ENCODE measurements at places on chromosomes 2 and 18. TPM values are rescaled to one million over a fixed set of nuclear protein-coding genes. Genes with fewer than 3 reads are reported as not detected.
A peak's percentile ranks its signal among the peaks of the same experiment; 100 is the strongest.

DNA sequence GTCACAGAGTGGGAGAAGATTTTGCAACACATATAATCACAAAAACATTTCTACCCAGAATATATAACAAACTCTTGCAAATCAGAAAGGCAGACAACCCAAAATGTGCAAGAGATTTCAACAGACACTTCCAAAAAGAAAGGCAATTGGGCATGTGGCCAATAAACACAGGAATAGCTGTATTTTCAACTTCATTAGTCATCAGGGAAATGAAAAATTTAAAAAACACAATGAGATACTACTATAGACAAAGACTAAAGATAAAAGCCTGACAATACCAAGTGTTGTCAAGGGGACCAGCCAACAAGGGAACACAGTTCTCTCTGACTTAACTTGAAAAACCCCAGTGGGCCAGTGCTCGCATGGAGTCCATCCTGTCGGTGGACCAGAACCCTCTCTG lies 40.5 kb downstream of the MTHFD2 start:
- no peak for DNase-seq

- no peak for DNase-seq
Measured at GRCh38 chr2:171575606-171576005, 53.3 kb downstream of the CYBRD1 start.

DNA sequence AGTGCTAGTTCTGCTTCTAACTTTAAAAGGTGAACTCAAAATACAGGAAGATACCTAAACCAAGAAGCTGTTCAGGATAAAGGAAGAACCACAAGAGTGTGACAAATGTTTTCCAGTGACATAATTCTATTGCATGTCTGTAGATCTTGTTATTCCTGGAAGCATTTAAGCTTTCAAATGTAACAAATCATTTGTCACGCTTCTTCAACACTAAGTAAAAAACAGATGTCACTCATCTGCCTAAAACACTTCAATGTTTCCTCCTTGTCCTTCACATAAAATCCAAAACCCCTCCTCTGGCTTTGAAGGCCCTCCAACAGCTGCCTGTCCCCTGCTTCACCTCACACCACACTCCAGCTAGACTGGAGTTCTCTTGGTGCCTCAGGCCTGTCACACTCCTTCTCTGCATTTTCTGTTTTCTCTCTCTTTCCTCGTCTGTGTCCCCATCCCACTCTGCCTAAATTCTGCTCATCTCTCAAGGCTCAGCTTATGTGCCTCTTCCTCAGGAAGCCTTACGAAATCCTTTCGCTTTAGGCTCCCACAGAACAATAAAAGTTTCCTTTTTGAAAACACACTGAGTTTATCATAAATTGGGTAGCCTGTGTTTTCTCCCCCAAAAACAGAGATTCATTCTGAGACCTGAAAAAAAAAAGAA lies 6.4 kb upstream of the CLEC4F start:
- DNase-seq: no peak

DNA sequence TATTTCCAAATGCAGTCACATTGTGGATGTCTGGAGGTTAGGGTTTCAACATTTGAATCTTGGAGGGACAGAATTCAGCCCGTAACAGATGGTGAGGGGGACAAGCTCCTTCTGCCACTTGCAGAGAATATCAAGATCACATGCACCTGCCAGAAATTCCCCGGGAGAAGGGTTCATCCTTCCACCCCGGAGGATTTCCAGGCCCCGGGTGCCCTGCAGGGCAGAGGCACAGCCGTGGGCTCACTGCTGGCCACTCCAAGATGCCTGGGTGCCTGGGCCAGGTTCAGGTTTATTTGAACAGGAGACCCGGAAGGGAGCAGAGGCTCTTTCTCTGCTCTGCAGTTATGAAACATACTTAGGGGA lies 38.2 kb upstream of the MGAT4A start:
- DNase-seq: peak; percentile 29

GRCh38 chr2:110983133-110983532 lies 137.6 kb upstream of the BCL2L11 start:
- no peak for DNase-seq

The OST4 gene
- polyA plus RNA-seq: 361 TPM

The UGT1A4 gene
- polyA plus RNA-seq: not detected

The FLACC1 gene
- not detected for polyA plus RNA-seq

The TUBA3D gene
- polyA plus RNA-seq: 0.36 TPM

Measured in brain (organoid and tissue), 16 donors.